T-helper 2 cell (primary cell): ENCODE measurements at places on chromosomes 7 and 10.

DNA sequence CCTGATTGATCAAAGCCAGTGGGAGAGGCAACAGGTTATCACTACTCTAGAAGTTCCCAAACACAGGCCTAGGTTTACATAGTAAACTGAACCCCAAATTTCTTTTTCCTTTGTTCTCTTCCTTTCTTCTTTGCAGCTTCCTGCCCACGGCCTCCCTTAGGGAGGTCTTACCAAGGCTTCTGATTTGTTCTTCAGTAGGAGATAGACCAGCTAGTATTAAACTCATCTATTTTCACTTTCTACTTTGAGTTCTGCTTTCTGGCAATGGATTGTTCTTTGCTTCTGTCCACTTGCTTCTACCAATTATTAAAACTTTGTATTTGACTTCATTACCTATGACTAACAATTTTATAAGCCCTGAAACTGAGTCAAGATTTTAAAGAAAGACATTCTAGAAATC lies 251.2 kb upstream of the FZD1 start:
- no peak for DNase-seq

DNA sequence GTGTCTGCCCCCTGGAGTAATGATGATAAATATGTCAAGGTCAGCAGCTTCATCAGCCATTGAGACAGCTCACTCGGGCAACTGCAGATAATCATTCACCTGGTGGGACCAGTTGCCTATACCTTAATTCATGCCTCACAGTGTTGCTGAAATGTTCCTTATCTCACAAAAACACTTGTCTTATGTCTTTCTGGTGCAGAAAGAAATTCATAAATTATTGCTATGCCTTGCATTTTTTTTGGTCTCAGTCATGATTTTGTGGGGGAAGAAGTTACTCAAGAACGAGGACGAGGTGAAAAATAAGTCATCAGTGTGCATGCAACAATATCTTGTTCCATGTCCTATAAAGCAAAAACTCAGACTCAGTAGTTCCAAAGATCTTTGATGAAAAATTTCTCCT lies 16.0 kb downstream of the TRIL start:
- no peak for DNase-seq

GRCh38 chr7:55486192-55486590 lies 86.1 kb downstream of the VOPP1 start:
- no peak for DNase-seq

- DNase-seq = no peak
Measured at GRCh38 chr7:117538053-117538452, 58.2 kb downstream of the CFTR start.

GRCh38 chr10:29435809-29436501 lies 147.1 kb downstream of the LYZL1 start:
- no peak for DNase-seq

- DNase-seq = no peak
Measured at GRCh38 chr10:947051-947450, 15.5 kb upstream of the LARP4B start.

- no peak for DNase-seq
Measured at GRCh38 chr7:114422507-114423501, 8.2 kb downstream of the FOXP2 start.

DNA sequence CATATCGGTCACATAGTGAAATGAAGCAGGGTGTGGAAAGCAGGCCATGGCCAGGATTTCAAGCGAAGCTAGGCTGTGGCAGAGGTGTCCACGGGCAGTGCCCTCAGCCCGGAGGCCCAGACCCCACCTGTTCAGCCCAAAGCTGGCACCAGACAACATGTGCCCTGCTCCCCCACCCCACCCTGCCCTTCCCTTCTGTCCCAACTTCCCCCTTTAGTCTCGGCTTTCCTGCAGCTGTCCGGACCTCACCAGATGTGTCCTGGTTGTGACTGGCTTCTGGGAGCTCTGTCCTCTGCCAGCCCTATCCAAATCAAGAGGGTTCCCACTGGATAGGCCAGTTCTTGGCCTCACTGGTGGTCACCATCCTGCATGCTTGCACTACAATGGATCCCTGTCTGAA lies 37.3 kb downstream of the ADAM12 start:
- DNase-seq = no peak

DNA sequence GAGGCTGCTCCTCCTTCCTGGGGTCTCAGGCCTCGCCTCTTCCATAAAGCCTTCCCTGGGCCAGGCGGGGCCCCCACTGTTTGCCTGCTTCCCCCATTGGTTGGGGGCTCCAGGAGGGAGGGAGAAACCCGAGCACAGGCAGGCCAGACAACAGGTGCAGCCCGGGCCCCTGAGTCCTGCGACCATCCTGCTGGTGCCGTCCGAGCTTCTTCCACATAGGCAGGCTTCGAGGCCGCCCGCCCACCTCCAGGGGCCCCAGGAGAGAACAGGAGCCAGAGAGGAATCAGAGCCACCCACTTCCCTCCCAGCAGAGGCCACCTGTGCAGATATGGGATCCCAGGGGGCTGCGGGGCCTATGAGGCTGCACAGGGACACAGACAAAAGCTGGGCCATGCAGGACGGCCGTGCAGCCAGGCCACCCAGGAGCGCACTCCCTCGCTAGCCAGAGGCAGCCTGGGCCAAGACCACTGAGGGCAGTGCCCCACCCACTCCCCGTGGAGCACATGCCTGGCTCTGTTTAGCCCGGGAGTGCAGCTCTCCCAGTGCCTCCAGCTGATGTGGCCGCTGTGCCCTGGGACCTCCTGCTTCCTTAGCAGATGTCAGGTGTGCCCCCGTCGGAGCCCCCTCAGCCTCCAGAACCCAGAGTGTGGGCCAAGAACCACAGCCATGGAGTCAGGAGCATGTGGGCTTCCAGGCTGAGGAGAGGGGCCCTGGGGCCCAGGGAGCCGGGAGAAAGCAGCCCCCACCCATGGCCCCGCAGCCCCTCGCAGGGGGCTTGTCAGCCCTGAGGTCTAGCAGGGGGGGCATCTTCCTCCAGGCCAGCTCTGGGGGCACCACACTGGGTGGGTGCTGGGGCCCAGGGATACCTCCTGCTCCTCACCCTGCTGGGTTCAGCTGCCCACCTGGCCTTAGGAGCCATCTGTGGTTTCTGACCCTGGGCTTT lies 59.9 kb upstream of the INPP5A start:
- DNase-seq = no peak

DNA sequence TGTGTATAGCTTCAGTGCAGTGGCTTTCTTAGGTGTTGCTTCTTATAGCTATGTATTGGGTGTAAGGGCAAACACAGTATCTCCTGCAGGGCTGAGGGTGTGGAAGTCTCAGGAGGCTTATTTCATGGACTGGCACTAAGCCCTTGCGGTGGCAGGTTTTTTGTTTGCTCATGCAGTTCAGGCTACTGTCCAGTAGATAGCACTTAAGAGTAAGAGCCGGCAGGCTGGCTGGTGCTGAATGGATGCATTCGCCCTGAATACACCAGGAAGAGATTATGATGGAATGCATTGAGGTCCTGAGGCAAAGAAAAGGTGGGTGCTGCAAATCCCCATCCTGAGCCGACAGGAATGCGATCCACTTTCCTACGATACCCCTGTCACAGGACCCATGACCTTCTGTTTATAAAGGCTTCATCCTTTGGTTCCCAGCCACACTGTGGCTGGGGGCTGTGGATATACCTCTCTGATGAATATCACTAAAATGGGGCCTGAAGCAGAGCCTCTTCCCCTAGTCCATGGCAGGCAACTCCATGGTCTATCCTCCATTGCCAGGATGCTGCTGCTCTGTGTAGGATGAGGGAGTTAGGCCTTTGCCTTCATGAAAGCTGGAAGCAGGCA lies 44.9 kb downstream of the ANXA8 start:
- no peak for DNase-seq

DNA sequence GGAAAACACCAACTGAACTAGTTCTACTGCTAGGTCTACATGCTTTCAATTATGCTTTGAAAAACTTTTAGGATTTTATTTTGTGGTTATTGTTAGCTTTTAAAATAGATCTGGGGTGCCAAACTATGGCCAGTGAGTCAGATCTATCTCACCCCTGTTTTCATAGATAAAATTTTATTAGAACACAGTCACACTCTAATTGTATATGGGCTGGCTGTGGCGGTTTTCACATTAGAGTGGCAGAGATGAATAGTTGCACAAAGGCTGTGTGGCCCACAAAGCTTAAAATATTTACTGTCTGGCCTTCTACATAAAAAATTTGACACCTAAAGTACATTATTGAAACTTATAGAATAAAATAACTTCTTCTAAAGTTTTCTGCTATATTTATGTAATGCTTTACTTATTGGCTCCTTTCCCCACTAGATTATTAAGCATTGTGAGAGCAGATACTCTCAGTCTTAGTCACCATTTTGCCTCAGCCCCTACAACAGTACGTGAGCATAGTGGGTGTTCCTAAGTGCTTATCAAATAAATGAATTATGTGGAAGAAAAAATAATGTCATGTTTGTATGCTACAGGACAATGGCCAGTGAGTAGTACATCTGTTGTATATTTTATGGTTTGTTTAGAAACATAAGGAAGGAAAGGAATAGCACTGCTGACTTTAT lies 5.4 kb upstream of the SUV39H2 start:
- peak; percentile 56 for DNase-seq

DNA sequence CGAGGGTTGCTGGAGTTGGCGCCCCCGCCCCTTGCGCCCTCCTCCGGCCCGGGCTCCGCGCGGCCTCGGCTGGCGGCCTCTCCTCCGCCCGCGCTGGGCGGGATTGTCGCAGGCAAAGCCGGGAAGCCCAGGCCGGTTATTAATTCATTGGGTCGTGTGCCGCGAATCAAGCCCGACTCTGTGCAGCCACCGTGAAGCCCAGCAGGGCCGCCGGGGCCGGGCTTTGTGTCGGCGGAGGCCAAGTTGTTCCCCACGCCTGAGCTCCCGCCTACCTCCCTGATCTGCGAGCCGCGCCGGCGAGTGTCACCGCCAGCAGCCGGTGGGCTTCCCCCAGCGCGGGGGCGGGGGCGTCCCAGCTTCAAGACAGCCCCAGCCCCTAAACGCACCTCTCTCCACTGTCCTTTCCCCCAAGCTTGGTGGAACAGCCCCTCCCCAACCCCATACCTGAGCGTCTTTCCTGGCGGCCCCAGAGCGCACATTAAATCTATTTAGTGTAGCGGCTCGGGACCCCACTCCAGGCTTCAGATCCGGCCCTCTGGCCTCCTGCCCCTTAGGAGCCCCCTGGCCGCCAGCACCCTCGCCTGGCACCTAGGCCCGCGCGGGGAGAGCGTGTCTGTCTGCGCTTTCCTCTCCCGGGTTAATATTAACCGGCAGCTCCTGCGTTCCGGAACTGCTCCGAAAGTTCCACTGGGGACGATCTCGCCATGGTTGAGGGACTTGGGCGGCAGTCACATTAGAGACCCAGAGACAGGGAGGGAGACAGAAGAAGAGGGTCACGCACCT lies 3.5 kb downstream of the SHH start:
- DNase-seq = no peak

DNA sequence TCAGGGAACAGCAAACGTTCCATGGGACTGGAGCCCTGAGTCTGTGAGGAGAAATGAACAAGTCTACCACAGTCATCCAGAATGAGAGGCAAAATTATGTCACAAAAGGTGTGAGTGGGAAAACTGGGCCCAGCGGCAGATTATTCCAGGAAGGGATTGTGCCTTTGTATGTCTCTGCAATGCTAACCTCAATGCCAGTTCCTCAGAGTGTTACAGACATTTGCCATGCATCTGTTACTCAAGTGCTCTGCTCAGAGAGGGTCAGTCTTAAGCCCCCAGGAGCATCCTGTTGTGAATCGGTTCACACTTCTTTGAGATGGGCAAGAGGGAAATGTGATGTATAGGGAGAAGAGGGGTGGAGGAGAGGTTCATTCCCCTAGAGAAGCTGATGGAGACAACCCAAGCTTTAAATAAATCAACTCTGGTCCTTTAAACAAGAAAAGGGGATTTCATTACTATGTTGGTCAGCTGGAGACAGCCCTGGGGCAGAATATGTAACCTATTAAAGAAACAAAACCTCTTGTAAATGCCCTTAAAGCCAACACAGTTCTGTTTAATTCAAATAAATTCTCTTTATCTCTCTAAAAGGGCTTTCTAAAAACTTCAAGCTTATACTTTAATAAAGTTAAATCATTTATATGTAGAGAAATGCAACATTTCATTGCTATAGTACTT lies 85.9 kb upstream of the GRB10 start:
- DNase-seq = no peak

- no peak for DNase-seq
Measured at GRCh38 chr10:18959369-18959768, 89.2 kb upstream of the MALRD1 start.

GRCh38 chr7:96416116-96416515 lies 94.2 kb upstream of the SLC25A13 start:
- no peak for DNase-seq

- no peak for DNase-seq
Measured at GRCh38 chr7:151430391-151431205, 9.3 kb downstream of the CRYGN start.

GRCh38 chr10:74092372-74092771 lies 58.3 kb downstream of the AP3M1 start:
- DNase-seq = no peak

- no peak for DNase-seq
Measured at GRCh38 chr7:137847568-137848050, 835 bp upstream of the DGKI start.

- no peak for DNase-seq
Measured at GRCh38 chr7:47885309-47885986, 62.8 kb downstream of the PKD1L1 start.

DNA sequence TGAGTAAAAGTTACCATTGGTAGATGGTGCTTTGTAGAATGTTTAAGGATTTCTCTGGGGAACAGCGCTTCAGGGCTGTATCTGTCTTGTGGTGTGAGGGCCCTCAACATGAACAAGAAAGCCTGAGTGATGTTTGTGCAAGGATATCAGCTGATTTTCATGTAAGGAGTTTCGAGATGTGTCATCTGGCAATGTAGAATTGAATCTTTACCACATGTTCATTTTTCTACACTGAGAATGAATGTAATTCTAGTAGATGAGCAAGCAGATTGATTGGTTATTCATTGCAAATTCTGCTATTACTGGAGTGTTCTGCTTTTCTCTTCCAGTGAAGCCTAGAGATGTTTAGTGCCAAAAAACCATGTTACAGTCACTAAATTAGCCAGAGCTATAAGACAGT lies 87.7 kb downstream of the ST7 start:
- DNase-seq = no peak

DNA sequence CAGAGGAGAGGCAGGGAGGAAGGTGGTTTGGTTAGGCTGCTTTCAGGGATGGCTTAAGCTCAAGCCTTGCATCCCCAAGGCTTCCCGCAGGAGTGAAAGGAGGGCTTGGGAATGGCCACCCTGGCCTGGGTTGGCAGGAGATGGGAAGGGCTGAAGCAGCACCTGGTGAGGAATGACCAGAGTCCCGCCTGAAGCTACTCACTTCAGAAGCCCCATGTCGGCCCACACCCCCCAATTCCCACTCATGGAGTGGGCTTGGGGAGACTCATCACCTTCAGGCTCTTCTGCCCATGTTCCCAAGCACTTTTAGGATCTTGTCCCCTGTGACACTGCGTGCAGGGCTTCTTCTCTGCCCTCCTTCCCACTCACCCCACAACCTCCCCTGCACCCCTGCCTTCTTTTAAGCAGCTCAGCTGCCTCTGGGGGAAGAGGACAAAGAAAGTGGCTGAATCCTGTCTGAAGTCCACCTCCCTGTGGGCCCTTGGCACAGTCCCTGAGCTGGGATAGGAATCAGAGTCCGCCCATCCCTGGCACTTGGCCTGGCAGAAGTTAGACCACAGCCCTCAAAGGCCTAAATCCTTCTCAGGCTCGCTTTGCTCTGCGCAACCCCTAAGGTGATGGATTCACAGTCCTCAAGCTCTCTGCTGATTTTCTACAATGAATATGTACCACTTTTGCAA lies 16.5 kb downstream of the RGR start:
- DNase-seq = no peak
